Foreskin melanocyte (primary cell): ENCODE measurements at places on chromosomes 16 and 17.
A peak's percentile ranks its signal among the peaks of the same experiment; 100 is the strongest.

- no peak for DNase-seq
These were observed 3.4 kb downstream of the SPNS1 start for GRCh38 chr16:28977703-28978662.

- DNase-seq = no peak
These were observed at the start of gene RPL19 for GRCh38 chr17:39200070-39200879. TSS of gene RPL19 (plus strand) at chr17:39200283. CDS start at chr17:39200345, 62 bp downstream.

DNA sequence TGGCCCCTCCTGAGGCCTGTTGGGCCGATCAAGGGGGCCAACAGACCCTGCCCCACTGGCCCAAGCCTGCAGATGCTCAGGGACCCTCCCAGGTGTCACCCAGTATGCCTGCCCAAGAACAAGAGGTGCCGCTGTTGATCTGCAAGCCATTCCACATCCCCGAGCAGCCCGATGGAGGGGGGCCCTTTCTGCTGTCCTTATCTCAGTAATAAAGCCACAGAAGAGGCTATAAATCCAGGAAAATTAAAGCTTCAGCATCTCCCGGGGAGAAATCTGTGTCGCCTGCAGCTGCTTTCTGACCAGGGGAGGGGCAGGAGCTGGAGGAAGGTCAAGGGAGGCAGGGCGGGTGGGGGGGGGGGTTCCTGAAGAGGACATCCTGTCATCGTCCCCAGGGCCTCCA is 11.7 kb upstream of the CACNA1H start:
- DNase-seq = no peak

DNA sequence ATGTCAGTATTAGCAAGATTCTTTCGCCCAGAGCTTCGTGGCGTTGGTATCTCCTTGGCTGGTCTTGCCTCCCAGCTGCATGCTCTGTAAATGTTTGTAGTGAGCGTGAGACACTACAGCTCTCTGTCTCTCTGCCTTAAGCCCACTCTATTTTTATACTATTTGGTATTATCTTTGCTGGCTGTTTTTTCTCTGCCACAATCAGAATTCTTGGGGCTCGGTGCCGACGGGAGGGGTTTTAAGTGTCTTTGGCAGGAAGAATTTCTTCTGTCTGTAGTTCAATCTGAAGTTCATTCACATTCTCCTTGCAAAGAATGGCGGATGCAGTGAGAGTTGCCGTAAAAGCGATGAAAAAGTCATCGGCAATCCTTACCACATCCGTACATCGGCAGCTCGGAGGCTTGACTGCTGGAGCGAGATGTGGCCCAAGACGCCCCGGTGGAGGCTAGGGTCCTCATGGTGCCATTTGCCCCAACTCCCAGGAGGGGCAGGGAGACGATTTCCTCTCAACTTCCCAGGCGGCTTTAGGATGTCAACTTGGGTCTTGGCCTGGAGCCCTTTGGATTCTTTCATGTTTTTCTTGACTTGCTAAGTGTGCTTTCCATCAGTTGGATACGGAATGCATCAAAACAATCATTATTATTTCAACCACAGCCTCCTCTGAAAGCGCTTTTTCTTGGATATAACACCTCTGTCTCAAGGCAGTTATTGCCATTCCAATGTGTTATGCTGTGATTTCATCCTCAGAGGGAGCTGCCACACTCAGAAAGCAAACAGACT is 132.3 kb upstream of the SDK2 start:
- DNase-seq = no peak

- DNase-seq = peak; percentile 11
These were observed 206.1 kb downstream of the HAPSTR1 start for GRCh38 chr16:9297437-9298113.

DNA sequence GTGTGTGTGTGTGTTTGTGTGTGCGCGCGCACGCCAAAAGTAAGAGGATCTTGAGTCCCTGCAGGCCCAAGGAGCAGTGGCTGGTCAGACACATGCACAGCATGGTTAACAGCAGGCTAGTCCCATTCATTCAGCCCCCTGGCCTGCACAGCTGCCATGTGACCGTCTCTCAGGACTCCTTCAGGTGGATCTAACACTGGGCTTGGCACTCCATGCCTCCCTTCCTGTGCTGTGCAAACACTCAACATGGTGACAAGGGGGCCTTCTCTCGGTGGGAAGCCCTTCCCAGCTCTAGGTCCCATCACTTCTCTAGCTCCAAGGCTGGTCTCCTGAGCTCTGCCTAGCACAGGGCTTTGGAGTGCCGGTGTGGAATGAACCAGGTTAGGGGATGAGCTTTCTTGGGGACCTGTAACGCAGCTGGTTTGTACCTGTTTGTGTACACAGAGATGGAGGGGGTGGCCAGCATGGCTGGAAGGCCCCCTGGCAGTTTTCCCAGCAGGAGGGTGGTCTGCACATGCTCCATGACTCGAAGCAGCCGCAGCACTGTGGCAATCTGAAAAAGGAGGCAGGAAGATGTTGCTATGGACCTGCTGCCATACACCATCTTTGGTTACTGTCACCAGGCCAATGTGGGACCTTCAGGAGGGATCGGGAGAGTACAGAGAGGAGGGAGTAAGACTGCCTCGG is 69.4 kb upstream of the GCSH start:
- no peak for DNase-seq

DNA sequence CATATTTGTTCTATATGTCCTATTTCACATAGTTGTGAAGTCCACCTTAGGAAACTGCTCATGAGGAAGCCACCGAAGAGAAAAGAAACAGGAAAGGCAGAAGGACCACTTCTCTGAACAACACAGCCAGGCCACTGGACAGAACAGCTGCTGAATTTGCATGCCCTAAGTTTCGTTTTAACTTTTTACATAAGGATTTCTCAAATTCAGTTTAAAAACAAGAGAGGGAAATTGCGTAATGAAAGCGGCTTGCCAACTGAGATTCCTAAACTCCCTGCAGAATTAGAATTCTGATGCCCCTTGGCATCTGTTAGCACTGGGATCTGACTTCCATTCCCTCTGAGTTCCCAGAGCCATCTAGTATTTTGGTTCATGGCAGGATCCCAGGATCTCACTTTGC is 5.0 kb upstream of the CCL8 start:
- DNase-seq = no peak

GRCh38 chr17:82519971-82520903 is 705 bp downstream of the FOXK2 start:
- peak; percentile 17 for DNase-seq

DNA sequence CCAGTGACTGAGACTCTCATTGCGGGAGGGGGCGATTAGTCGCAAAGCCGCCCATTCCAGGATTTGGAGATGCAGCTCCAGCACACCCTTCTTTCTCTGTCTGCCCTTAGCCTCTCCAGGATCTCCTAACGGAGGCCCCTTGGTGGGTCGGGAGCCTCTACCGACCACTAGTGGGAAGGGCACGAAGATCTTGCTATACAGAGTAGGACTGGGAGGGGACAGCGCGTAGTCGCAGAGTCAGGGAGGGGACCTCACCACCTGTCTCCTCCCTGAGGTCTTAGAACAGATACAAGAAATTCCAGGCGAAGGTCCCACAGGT is 588 bp upstream of the SMTNL2 start:
- DNase-seq = no peak
